ENCODE measurements at places on chromosomes 1 and 21.

DNA sequence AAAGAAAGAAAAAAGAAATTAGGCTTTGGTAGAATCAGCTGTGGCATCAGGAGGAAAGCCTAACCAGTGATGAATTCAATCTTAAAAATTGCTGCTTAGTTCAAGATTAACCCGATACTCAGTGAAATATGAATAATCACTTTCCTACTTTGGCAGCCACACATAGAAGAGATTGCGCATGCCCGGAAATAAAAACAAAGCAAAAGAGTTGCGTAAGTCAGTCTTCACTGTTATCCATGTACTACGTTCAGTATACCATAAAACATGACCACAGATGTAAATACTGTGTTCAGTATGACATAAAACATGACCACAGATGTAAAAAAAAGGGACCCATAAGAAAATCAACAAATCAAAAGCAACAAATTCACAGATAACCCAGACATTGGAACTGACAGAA lies 19.2 kb downstream of the CD1D start:
- DNase-seq = no peak
- H3K4me1 ChIP-seq = peaks cover 12% of the 10 kb centered on the region
- H3K27me3 ChIP-seq = peaks cover 47% of the 10 kb centered on the region
- H3K4me3 ChIP-seq = no peak overlapping the region
- no peaks in the 10 kb centered on the region for H3K36me3 ChIP-seq

DNA sequence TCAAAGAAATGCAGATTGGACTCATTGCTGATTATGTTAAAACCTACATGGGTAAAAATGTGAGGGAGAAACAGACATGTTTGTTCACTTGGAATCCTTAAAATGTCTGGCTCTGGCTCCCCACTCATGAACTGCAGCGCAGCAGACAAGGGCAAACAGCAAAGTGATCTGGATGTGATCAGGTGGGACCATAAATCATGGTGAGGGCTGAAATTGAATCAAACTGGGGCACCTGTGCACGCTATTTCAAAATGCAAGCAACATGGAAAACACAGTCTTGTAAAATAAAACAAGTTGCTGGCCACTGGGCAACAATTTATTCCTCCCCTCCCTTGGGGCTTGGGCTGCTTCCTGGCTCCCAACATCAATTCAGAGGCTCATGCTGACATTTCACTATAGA lies 373.4 kb downstream of the SEC16B start:
- no peak overlapping the region for H3K4me3 ChIP-seq
- no peak overlapping the region for H3K27ac ChIP-seq
- no peak for DNase-seq
- no peaks in the 10 kb centered on the region for H3K36me3 ChIP-seq
- H3K27me3 ChIP-seq = no peaks in the 10 kb centered on the region
- no peaks in the 10 kb centered on the region for H3K4me1 ChIP-seq

GRCh38 chr1:236220473-236220872 lies 61.3 kb downstream of the ERO1B start:
- no peaks in the 10 kb centered on the region for H3K27me3 ChIP-seq
- no peak overlapping the region for H3K27ac ChIP-seq
- H3K4me3 ChIP-seq = no peak overlapping the region
- H3K36me3 ChIP-seq = peaks cover 40% of the 10 kb centered on the region

DNA sequence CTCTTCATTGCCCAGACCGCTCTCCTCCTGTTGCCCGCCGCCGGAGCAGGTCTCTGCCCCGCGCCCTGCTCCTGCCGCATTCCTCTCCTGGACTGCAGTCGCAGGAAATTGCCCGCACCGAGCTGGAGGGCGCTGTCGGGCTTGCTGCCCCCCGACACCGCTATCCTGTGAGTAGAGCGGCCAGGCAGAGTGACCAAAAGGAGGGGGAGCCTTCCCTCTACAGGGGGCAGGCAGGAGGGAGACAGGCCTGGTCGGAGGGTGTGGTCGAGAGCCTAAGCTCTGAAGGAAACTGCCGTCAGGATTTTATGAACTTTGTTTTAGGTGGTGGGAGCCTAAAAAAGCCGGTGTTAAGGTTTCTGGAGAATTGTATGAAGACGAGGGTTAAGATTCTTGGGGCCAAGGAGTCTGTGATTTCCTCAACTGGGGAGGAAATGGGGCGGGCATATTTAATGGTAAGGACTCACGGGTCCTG lies 517 bp downstream of the LRIG2 start:
- H3K4me1 ChIP-seq = peaks cover 34% of the 10 kb centered on the region
- peak overlapping the region; percentile 98 for H3K27ac ChIP-seq
- DNase-seq = no peak

DNA sequence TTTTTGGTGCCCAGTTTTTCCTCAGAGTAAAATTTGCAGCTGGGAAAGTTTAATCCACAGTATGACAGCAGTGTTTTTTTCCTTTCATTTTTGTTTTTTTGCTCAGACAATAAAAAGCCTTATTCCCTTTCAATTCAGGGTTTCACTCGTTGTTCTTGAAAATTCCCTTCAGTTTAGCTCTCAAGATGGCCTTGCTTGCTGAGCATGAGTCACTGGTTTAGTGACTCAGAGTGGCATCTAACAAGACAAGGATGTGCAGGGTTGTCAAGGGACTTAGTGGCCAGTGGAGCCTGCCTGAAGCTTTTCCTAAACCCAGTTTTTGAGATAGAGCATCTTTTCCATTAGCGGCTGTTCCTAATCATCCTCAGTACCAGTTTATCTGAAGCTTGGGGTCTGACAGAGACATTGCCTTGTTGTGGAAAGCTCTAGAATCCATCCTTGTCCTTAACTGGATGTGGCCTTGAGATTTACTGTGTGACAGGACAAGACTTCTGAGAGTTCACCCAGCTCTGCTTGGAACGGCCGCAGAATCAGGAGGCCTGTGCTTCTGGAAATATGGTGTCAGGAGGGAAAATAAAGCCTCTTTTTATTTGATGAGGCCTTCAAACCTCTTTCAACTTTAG lies 48.4 kb upstream of the DNAJC6 start:
- DNase-seq = no peak
- H3K4me1 ChIP-seq = peaks cover 35% of the 10 kb centered on the region
- peak overlapping the region; percentile 60 for H3K27ac ChIP-seq
- peaks cover 21% of the 10 kb centered on the region for H3K27me3 ChIP-seq
- H3K4me3 ChIP-seq = peak overlapping the region; percentile 13

DNA sequence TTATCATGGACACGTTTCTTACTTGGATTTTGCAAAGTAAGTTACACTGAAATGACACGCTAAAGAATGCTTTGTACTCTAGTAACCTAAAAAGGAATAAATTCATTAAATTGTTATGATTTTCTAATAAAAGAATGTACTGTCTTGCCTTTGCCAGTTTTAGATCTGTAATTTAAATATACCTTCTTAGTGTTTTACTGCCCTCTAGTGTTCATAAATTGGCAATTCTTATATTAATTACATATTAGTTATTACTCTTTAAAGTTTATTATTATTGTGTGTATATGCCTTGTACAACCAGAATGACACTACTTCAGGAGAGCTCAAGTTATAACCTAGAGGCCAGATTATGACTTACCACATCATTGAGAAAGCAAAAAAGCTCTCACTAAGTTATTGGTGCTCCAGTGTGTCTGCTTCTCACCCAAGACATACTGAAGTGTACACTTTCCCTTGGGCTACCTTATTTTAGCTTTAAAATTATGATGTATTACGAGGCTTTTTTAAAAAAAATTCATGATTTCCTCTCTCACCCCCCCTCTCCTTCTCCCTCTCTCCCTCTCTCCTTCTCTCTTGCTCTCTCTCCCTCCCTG lies 169.9 kb downstream of the HS2ST1 start:
- H3K27me3 ChIP-seq = no peaks in the 10 kb centered on the region
- H3K27ac ChIP-seq = no peak overlapping the region
- peaks cover 8% of the 10 kb centered on the region for H3K36me3 ChIP-seq
- DNase-seq = no peak
